ENCODE measurements at places on chromosomes 12 and 14.

DNA sequence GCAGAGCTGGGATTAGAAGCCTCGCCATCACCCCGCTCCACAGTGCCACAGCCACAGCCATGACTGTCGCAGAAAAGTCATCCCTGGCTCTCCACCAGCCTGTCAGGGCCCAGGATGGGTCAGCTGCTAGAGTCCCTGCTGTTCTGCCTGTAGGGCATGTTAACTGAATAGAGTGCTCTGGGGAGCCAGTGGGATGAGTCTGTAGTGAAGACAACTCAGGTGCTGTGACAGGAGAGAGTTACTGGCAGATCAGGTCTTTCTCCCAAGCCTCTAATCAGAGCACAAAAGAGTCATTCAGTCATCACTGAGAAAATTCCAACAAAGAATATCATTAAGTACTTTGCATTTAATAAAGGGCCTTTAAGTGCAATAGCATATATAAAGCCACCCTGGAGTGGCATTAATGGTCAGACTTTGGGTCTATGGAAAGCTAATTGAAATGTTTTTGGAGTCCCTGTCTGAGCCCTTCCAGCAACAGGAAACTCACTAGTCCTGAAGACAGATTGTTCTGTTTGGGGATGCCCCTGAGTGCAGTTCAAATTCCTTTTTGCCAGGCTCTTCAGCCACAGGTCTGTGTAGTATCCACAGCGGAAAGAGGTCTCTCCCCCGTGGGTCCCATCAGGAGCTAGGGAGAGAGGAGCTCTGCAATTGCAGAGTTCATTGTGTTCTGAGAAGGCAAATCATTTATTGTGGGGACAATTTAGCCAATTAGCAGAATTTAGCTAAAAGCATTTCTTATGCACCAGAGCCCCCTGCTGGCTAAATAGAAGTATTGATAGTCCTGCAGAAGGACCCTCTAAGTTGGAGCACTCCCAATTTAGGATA lies 45.2 kb upstream of the C14orf132 start:
- no peak for DNase-seq

DNA sequence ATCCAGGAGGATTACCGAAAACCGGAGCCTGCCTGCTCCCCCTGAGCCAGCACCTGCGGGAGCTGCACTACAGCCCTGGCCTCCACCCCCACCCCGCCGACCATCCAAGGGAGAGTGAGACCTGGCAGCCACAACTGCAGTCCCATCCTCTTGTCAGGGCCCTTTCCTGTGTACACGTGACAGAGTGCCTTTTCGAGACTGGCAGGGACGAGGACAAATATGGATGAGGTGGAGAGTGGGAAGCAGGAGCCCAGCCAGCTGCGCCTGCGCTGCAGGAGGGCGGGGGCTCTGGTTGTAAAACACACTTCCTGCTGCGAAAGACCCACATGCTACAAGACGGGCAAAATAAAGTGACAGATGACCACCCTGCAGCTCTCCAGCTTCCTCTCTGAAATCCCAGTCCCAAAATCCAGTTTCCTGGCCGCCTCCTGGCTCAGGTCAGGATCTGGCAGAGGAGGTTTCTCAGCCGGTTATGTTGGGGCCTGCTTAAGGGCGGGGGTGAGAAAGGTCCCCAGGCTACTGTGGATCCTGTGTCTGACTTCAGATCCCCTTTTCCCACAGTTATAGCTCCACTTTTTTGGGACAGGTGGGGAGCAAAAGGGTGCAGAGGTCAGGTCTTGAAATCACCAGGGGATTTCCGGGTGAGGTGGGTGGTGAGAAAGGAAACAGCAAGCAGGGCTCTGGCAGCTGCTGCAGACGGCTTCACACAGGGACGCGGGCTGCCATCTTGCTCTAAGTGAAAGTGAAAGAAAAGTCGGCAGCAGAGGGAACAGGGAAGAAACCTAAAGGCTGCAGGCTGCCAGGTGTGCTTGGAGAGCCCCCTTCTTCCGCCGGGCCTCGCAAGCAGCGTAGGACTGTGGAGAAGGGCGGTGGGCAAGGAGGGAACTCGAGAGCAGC lies at the start of gene TAPBPL:
Gene TAPBPL (plus strand): TSS at position 695 of the 897 bp plus-strand sequence. CDS start 207 bp downstream, outside the sequence.
- DNase-seq, result peak; percentile 91

DNA sequence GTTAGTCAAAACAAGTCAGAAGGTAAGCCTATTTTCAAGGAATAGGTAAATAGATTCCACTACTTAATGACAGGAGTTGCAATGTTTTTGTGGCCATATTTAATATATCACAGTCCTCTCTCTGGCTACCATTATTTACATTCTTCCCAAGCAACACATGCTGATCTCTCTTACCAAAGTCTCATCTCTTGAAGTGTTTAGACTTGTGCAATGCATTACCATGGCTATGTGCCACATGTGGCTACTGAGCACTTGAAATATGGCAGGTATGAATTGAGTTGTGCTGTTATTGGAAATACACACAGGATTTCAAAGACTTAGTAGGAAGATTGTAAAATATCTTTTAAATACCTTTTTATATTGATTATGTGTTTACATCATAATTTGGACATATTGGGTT lies 262.4 kb upstream of the PDE3A start:
- no peak for DNase-seq

GRCh38 chr14:103696466-103697071 lies 18.7 kb downstream of the XRCC3 start:
- DNase-seq, result no peak

- peak; percentile 77 for DNase-seq
Observed at GRCh38 chr12:123141615-123142517, 9.0 kb downstream of the PITPNM2 start.

GRCh38 chr12:52655251-52655650 lies 3.2 kb upstream of the KRT2 start:
- no peak for DNase-seq

- DNase-seq, result no peak
Observed at GRCh38 chr12:63792338-63792737, 12.6 kb downstream of the RXYLT1 start.

GRCh38 chr12:89461649-89462612 lies 62.7 kb downstream of the GALNT4 start:
- DNase-seq, result peak; percentile 84

DNA sequence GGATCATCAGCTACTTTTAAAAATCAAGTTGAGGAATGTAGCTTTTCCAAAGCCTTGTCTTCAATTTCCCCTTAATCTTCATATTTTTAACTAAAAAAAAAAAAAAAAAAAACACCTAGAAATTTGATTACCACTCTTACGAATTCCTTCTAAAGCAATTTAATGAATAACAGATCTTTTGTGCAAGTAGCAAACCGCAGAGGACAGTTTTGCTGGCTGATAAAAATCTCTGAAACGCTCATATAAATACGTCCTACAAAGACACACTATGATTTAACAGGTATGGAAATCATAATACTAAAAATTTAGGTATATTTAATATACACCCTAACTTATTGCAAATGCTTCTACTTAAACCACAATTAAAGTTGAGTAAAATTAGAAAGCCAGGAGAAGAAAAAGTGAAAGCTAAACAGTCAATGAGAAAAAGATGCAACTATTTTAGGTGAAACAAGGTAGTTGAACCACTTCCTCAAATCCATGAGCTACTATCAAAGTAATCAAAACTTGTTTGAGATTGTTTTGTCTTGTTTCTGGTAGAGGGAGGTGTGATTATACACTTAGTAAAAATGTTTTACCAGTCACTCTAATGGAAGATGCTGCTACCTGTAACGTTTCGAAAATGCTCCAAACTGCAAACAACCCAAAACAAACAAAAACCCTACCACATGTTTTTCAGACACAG lies 2.2 kb downstream of the PAWR start:
- DNase-seq, result peak; percentile 13

- no peak for DNase-seq
Observed at GRCh38 chr12:47249082-47249481, 169.3 kb upstream of the AMIGO2 start.

GRCh38 chr12:29625359-29625953 lies 128.0 kb upstream of the OVCH1 start:
- DNase-seq, result no peak

GRCh38 chr12:100443434-100443833 lies 30.2 kb upstream of the NR1H4 start:
- DNase-seq, result no peak

DNA sequence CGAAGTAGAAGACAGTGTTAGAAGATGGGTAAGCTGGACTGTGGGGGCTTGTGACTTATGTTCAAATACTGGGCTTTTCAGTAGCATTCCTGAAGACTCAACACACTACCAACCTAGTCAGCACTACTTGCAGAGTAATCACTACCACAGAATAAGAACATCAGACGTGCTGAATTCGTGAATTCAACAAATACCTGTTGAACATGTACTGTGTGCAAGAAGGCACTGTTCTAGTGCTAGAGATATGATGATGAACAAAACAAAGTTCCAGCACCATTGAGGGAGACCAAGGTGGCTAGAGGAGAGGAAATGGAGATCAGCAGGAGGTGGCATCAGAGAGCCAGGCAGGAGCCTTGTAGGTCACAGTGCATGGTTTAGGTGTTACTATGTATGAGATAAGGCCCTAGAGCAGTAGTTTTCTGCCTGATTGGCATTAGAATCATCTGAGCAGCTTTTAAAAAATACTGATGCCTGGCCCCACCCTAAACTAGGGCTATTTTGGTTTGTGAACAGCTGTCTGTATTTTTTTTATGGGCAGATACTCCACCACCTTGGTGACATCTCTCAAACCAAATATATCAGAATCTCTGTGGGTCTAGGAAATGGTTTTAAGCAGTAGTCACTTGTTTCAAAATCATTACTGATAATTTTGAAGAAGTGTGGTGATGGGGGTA lies 26.8 kb downstream of the FERMT2 start:
- peak; percentile 20 for DNase-seq

- DNase-seq, result no peak
Observed at GRCh38 chr14:51677266-51677665, 25.6 kb downstream of the FRMD6 start.

GRCh38 chr14:105281371-105282097 lies 19.3 kb downstream of the BRF1 start:
- peak; percentile 59 for DNase-seq

DNA sequence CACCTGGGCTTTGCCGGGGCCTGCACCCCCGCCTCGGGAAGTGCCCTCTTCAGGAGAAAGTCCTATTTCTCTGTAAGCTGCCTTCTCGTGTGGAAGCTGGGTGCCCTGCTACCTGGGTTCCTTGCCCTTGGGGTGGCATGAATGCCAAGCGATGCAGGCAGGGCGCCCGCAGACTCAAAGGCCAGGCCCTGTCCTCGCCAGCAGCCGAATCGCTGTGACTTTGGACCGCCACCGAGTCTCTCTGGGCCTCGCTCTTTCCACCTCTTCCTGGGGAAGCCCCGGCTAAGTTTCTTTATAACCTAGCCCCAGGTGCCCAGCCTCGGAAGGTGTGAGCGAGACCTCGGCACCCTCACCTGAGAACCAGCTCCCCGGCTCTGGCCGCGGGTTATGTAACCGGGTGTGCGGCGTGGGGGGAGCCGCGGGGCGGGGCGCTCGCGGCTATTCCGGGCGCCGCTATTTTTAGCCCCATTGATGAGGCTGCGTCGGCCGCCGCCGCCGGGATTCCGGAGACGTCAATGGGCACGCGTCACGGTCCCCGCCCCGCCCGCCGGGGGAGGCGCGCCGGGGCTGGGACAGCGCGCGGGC lies 14.6 kb upstream of the NR4A1 start:
- DNase-seq, result peak; percentile 53

GRCh38 chr14:79842270-79842669 lies 369.0 kb downstream of the DIO2 start:
- peak; percentile 74 for DNase-seq
